ENCODE measurements at places on chromosomes 5 and 9.

DNA sequence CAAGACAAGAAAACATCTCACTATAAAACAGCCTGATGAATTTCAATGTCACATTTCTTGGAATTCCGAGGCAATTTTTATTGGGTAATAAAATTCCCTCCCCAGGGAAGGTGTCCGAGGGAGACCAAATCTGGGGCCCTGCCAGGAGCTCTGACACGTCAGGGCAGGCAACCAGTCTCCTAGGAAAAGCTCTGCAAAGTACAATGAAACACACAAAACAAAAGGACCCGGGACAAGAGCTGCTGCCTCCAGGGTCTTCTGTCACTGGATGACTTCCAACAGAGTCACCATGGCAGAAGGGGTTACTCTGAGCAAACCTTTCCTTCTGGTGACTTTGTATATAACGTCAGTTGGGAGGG is 50.8 kb downstream of the SAXO1 start:
- no peak for DNase-seq

DNA sequence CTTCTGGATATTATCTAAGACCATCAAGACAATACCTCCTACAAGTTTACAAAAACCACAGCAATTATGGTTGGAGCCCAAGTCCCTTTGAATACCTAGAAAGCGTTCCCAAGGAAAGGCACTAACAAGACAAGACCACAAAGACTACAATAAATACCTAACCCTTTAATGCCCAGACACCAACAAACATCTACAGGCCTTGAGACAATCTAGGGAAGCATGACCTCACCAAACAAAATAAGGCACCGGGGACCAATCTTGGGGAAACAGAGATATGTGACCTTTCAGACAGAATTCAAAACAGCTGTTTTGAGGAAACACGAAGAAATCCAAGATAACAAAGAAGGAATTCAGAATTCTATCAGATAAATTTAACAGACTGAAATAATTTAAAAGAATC is 37.8 kb downstream of the OXCT1 start:
- no peak for DNase-seq

DNA sequence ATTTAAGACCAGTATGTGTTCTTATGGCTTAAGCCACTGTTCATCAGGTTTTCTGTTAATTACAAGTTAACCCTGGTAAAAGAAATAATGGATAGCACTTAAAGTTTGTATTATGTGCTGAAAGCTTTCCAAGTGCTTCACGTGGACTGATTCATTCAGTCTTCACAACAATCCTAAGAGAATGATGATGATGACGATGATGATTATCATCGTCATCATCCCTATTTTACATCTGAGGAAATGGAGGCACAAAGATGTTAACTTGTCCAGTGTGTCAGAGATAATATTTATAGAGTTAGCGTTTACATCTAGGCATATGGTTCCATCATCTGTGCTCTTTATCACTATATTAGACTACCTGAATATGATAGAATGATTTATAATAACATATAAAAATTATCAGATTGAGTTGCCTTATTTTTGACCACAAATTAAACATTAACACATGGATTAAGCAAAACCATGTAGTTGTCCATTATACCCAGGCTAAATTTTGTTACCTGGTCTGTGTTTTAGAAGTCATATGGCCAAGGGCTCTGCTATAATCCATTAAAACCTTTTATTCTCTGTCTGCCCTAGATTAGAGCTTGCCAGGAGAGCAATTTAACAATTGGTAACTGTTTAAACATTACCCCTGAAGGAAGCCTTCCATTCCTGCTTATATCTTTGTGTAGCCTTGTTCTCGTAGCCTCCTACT is 102.3 kb upstream of the MAP3K1 start:
- DNase-seq, result no peak

DNA sequence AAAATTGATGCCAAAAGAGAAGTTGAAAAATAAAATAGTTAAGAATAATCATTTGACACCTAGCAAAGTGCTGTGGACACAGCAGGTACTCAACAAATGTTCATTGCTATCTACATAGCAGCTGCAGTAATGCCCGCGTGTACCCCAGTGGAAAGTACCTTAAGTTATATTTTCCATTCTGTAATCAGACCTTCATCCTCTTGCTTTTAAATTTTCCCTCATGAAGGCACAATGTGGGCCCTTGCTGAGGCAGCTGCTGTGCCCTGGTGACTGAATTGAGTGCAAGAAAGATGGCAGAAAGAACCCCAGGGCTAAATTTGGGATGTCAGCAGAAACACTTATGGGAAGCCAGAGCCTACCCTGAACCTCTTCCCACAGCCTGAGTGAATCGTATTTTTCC is 65.9 kb downstream of the CYFIP2 start:
- no peak for DNase-seq

Data from NCI-H446 (cell line).